NCI-H510A (cell line): ENCODE measurements at places on chromosomes 7 and 10.

- DNase-seq = no peak
Observed at GRCh38 chr7:131105799-131106680, 221.6 kb upstream of the MKLN1 start.

DNA sequence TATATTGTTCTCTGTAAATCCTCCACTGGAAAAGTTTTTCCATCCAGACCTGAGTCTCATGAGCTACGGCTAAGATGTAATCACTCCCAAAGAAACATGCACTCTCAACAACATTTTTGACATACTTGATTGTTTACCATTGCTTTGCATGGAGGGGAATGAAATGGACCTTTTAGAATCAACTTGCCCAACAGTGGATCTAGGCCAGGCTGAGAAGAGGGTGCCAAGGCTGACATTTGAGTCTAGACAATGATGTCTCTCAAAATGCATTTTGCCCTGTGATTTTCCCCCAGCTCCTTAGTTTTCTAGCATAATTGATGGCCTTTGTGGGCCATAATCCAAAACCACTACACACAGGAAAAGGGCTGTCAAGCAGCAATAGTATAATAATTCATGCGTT lies 297.9 kb upstream of the KLF6 start:
- no peak for DNase-seq

DNA sequence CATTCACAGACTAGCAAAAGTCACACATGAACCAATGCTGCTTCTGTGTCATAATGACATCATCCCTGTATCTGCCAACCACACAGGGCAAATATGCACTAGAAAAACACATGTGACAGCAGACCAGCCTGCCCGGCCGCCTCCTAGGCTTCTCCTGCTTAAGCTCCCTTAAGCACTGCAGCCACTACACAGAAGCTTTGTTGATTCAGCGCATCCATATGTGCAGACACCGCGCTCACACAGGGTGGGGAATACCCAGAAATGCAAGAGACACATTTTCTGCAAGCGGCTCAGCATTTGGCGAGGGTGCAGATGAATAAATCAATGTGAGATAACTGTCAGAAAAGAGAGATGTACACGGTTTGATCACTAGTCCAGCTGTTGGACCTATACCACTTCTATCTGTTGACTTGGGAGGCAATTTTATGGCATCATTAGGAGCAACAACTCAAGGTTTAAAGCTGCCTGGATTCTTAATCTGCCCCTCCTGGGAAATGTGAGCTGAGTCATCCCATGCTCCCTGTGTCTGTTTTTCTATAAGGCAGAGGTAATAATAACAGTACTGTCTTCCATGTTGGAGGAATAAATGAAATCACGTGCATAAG lies 33.4 kb downstream of the CPXM2 start:
- DNase-seq = peak; percentile 42

- DNase-seq = peak; percentile 21
Observed at GRCh38 chr10:72248468-72249151, 25.1 kb upstream of the DDIT4 start.

- no peak for DNase-seq
Observed at GRCh38 chr7:35725280-35725680, 30.3 kb upstream of the HERPUD2 start.
